ENCODE measurements at places on chromosomes 2 and 18.
A peak's percentile ranks its signal among the peaks of the same experiment; 100 is the strongest.

GRCh38 chr2:48247206-48247605 lies 282.7 kb upstream of the STON1 start:
- DNase-seq = no peak

DNA sequence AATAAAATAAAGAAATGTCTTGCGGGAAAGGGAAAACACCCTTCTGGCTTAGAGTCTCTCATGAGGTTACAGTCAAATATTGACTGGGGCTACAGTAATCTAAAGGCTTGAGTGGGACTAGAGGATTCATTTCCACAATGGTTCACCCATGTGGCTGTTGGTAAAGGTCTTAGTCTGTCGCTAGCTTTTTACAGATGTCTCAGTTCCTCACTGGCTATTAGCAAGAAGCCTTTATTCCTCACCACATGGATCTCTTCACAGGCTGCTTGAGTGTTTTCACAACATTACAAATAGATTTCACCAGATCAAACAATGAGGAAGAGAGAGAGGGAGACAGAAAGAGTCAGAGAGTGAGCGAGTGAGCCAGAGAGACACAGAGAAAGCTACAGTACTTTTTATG lies 8.3 kb upstream of the ZC3H15 start:
- no peak for DNase-seq

GRCh38 chr2:38912619-38913018 lies 22.9 kb downstream of the ARHGEF33 start:
- DNase-seq = no peak

DNA sequence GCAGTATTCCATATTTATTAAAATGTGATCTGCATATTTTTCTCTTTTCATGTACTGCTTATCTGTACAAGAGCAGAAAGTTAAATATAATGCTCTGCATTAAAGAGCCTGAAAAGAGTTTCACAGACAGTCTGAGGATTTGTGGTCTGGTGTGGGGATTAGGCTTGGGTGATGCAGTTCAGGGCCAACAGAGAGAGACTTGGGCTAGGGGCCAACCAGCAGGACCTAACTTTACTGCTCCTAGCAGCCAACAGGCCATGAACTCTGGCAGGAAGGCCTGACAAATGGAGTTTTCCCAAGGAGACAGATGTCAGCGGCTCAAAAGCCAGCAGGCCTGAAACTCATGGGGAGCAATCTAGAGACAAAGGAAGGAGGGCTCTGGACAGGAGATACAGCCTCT lies 169.6 kb downstream of the LRRTM1 start:
- no peak for DNase-seq

GRCh38 chr18:7020995-7021777 lies 96.4 kb downstream of the LAMA1 start:
- no peak for DNase-seq

DNA sequence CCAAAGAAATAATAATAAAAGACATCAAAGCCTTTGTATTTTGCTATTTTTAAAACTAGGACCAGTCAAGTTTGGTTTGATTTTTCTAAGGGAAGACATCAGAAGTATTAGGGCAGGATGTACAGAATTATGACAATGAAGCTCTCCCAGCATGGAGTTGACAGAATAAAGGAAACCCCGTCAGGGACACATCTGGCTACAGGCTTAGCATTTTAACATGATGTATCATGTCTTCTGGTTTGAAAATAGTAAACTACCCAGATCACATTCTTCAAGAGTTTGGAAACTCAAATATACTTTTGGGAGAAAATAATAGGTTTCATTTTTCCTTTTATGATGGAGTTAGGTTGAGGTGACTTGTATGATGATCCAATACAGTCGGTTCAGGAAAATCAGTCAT lies 552.0 kb upstream of the CDH2 start:
- DNase-seq = no peak

DNA sequence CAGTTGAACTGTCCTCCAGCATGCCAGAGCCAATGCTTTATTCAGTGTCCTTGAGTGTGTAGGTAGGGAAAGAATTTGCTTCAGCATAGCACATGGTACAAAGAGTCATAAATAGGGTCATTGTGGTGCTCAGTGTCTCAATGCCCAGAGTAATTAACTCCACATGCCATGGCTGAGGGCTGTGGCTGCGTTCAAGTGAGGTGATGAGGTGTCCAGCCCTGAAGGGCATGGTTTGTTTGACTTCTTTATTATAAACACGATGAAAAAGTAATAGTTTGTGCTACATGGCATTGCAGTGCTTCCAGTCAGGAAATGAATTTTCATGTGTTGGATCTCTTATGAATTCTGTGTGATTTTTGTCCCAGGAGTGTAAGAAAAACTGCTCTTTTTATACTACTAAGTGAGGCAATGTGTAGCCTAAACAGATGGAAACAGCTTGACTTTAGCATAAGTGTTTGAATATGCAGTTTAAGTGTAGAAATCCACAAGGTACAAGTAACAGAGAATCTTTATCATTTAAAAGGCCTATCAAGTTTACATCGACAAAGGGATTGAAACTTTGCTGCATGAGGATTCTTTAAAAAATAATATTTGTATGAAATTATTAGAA lies 507.9 kb upstream of the CDH2 start:
- no peak for DNase-seq

GRCh38 chr2:101231240-101231639 lies 21.4 kb upstream of the CNOT11 start:
- DNase-seq = no peak

DNA sequence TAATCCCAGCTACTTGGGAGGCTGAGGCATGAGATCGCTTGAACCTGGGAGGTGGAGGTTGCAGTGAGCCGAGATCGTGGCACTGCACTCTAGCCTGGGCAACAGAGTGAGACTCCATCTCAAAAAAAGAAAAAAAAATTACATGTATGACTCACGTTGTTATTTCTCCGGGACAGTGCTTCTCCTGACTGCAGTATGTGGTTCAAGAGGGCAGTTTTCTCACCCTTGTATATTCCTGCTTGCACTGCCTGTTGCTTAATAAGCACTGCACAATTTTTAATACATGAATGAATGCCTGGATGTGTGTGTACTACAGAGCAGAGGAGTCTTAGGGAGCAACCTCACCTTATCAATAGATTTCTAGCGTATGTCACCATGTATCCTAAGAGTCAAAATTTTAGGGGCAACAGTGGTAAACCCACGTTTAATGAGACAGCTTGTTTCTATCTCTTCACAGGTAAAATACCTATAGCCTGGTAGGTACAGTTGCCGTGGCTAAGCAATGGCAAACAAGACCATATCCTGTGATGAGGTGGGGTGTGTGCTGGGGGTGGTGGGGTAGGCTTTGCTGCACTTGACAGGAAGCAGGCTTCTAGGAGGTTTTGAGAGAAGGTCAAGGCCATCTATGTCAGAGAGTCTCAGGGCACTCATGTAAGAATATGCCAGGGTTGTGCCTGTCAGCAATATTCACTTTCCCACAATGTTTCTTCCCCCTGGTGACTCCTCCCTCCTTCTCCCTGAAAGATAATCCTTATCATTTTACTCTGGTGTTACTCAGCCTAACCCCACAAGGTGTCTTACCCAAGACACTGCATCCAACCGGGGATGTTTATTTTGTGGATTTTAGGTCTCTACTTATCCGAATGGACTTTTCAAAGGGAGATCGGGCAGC lies 36.9 kb upstream of the MEX3C start:
- no peak for DNase-seq

DNA sequence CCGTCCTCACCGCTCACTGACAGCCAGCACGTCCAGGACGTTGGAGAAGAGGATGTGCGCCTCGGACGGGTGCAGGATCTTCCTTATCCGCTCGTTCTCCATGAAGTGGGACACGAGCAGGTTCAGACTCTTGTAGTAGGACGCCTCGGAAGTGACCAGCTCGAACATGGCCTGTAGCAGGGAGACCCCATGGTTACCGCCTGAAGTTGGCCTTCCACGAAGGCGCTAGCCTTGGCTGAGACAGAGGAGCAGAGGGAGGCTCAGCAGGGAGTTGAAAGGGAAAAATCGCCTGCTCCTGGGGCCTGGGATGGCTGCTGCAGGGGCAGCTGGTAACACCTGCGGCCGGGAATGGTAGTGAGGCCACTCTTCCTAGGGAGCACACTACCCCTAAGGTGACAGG lies 24.7 kb downstream of the SNORC start:
- no peak for DNase-seq

DNA sequence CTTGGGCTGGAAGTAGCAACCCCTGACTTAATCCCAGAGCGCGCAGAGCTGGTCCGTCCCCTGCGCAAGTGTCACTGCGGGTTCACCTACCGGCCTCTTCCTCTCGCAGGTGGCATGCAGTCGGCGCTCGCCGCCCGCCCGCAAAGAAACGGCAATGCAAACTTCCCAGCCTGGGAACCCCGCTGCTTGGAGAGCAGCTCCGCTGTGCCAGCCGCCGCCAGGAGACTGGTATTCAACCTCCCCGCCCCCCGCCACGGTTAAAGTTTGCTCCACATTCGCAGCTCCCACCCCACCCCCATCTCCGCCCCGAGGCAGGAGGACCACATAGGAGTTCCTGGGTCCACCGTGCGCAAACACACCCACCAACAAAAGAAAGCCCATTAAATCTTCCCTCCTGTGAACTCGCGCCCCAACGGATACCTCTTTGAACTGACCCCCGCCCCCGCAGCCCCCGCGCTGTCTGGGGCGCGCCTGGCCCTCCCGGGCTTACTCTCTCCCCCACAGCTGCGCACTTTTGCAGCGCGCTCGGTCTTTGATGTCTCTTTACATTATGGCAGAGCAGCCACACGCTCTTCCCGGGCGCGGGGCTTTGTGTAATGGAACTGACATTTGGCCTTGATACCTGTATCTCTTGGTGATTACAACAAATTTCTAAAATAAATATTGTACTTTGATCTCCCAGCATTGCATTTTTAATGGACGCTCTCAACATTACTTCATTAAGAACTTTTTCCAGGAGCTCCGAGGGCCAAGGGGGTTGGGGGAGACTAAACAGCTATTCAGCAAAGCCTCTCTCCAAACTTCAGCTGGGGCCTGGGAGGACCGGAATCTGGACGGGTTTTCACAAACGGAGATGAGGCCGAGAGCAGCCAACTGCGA lies 3.1 kb upstream of the SP5 start:
- no peak for DNase-seq

DNA sequence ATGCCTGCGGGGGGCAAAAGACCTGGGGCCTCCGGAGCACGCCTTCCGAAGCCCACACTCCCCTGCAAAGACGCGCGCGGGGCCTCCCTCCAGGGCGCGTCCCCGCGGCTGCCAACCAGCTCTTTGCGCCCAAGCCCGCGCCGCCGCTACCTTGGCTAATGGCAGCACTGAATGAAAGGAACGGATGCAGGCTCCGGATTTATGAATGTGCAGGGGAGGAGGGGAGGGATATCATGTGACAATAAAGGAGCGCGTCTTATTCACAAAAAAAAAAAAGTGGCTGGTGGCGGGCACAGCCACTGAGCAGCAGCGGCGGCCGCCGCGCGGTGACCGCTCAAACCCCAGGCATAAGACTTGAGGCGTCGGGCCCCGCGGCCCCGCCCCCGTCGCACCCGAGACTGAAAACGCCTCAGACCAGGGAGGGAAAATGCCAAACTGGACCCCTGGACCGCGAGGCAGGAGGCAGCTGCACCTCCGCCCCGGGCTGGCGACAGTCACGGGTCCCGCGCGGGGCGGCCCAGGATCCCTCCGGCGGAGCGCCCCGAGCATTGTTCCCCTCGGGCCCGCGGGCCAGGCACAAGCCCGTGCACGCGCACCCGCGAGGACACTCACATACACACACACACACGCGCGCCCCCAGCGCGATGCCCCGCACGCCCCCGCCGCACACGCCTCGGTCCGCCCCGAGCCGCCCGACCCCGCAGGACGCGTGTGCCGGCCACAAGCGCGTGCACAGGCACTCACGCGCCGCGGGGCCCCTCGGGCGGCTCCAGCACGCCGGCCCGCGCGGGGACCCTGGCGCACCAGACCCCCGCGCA lies 1.6 kb downstream of the SPRED2 start:
- peak; percentile 64 for DNase-seq

DNA sequence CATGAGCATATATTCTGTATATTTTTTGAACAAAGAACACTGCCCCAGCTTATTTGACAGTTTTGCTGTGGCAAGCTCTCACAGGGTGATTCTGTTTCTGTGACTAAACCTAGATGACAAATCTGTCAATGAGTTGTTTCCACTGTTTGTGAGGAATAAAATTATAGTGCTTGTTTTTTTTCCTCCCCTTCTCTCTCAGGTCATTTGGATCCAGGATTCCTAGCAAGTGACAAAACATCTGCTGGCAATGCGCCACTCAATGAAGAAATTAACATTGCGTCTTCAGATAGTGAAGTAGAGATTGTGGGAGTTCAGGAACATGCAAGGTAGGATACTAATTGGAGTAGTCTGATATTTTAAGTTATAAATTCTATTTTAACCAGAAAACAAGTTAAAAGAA lies 149.3 kb downstream of the HAUS1 start:
- DNase-seq = no peak

- no peak for DNase-seq
These were observed 601.0 kb downstream of the SLC4A3 start for GRCh38 chr2:220228310-220229006.

- DNase-seq = no peak
These were observed 151.2 kb upstream of the MMADHC start for GRCh38 chr2:149738767-149739166.

DNA sequence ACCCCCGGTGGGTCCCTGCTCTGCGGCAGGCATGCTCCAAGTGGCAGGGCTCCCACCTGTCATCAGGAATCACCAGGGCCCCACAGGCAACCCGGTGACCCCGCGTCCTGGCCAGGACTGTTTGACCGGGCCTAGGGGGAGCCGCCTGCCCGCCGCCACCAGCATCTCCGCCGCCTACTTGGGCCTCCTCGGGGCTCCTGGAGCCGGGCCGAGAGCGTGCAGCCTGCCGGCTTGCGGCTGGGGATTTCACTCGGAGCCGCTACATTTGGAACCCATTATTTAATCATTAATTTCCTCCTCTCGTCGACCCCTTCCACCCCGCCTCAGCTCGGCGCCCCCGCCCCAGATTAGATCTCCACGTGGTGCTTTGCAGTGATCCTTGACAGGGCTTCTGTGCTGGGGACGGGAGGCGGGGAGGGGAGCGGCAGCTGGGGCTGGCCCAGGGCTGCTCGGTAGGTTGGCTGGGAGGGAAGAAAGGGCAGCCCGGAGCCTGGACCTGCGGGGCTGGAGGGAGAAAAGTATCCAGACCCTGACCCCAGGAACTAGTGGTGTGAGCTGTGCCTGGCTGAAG lies 295.4 kb downstream of the CYP26B1 start:
- DNase-seq = no peak

DNA sequence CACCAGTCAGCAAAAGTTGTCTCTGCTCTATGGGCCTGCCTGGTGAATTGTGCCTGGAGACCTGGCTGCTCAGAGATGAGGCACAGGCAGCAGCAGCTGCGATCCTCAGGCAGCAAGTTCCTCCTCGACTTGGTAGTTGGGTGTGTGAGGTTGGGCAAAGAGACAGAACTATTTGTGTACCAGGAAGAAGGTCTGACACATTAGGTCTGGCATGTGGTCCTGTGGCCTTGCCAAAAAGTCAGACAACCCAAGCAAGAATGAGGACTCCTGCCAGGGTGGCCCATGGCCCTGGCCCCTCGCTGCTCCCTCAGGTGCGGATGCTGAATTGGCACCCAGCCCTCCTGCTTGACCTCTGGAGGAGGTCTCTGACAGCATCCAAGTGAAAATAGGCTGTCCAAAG lies 192.7 kb downstream of the DYSF start:
- no peak for DNase-seq

GRCh38 chr18:54801374-54801773 lies 26.9 kb upstream of the RAB27B start:
- no peak for DNase-seq

GRCh38 chr2:71727562-71727961 lies 274.2 kb downstream of the DYSF start:
- no peak for DNase-seq

GRCh38 chr2:36594849-36595248 lies 3.1 kb downstream of the FEZ2 start:
- DNase-seq = no peak
